ENCODE measurements at places on chromosomes 2 and 18.

DNA sequence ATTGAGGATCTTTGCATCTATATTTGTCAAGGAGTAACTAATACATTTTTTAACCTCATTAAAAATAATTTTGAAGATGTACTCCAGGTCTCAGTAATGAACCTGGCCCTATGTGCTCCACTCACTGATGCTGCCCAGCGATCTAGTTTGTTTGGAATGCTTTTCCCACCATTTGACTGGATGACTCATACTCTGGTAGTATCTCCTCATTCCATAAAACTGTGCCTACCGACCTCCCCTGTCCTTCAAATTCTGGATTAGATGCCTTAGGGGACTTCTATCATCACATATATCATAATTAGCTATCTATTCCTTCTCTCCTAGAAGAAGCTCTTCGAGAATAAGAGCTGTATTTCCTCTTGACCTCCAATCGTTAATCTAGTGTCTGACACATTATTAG, 83.8 kb downstream of the FAM117B start:
- no peak for DNase-seq

DNA sequence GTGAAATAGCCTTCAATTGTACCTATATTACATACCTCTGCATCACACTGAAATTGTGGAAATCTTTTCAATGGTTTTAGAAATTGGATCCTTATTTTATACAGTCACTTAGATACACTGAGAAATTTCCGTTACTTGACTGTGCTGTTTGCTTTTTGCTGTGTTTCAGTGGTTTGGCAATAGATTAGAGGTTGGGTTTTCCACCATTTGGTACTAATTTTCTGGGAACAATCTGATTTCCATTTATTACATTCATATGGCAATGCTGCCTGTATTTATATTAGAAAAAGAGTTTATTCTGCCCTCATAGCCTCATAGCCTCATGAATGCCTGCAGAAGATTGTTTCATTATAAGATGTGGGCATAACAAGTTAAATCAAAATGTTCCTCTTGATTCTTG, 285.0 kb downstream of the GULP1 start:
- DNase-seq, result no peak

GRCh38 chr2:216113572-216113971, 4.4 kb downstream of the XRCC5 start:
- no peak for DNase-seq

DNA sequence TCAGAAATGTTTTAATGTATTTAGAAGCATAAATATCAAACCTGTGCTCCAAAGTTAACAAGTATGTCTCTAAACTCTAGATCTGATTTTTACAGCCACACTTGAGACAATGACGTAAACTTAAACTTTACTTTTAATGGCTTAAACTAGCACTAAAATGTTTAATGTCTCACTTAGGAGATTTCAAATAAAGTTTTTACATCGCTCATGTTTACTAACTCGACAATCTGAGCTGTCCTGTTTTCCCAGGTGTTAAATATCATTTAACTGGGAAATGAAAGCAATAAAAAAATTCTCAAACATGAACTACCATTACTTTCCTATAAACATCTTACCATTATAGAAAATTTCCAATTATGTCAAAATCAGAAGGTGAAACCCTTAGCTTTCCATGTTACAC, 70.2 kb upstream of the FAM124B start:
- DNase-seq, result no peak

- no peak for DNase-seq
These were observed 5.8 kb downstream of the SCTR start for GRCh38 chr2:119518401-119519056.

- no peak for DNase-seq
These were observed 77.5 kb downstream of the CDK15 start for GRCh38 chr2:201883606-201884369.

DNA sequence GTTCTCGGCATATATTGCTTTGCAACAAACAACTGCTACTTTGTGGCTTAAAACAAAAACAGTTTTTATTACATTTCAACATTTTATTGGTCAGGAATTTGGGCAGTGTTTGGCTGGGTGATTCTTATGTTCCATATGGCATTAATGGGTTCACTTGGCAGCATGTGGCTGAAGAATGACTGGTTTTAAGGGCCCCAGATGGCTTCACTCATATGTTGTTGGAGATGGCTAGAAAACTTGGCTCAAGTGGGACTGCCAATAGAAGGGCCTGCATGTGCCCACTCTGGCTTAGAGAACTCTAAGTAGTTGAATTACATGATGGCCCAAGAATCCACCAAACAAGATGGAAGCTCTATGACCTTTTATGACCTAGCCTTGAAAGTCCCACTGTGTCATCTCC, 86.1 kb downstream of the FASTKD2 start:
- no peak for DNase-seq

DNA sequence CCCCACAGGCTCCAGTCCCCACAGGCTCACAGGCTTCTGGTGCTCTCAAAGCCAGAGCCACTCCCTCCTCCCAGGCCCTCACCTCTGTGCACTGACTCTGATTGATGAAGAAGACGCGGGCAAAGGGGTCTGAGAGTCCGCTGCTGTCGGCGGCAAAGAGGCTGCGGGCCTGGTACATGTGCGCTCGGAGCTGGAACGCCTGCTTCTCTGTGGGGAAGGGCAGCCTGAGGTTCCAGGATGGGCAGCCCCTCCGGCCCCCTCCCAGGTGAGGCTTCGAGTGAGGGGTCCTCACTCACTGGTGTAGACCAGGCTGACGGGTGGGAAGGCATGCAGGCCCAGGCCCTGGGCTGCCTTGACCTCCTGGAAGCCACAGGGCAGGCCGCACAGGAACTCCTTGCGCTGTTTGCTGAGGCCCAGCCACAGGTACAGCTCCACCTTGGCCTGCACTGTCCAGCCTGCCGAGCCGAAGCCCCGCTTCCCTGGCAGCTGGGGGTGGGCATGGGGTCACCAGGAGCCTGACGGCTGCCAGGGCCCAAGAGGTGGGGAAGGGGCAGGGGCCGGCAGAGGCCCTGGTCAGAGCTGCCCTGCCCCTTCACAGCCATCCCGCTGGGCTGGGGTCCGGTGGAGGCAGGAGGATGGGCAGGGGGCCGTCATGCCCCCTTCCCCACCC, 2.0 kb downstream of the OTOF start:
- DNase-seq, result no peak

DNA sequence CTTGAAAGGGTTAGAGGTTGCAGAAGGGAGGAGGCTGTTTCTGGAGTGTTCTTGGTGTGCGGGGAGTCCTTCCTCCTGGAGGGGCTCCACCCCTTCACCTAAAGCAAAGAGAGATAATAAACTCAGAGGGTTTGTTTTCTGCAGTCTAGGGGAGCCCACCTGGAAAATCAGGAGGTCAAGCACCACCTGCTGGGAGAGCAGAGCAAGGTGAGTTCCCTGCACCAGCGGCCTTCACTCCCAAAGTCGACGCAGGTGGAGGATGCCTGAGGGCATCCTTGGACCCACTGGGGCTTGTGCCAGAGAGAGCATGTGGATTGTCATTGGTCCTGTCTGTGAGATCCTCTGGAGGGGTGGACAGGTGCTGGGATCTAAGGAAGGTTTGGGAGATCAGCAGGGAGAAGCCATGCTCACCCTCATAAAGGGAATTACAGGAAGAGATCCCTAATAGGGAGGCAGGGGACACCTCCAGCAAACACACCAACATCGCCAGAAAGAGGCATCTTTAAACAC, 116.7 kb downstream of the KCNF1 start:
- no peak for DNase-seq

- no peak for DNase-seq
These were observed 77.1 kb upstream of the CD302 start for GRCh38 chr2:159875083-159875482.

GRCh38 chr2:26451700-26452099, 26.2 kb downstream of the OTOF start:
- no peak for DNase-seq

DNA sequence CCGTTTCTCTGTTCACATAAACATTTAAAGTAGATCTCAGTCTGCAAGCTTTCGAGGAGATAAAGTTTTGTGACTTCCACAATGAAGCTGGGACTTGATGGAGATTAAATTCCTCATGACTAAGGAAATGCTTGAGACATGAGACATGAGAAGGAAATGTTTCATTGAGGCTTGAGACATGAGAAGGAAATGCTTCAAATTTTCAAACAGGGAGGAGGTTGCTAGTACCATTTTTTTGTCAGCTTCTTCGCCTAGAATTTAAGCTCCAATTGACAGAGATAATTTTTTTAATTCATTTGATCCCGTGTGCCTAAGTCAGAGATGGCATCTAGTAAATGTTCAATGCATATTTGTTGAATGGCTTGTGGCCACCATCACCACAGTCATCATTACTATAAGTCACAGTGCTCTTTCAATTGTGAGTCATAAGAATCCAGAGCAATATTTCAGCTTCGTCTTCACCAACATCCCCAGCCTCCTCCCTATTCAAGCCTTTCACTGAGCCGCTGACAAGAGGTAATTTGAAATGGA, 543 bp upstream of the MARCHF4 start:
- no peak for DNase-seq

- DNase-seq, result no peak
These were observed 55.6 kb downstream of the SOWAHC start for GRCh38 chr2:109669731-109670130.

Data from NCI-H345 (cell line).